ENCODE measurements at places on chromosomes 12 and 14.

DNA sequence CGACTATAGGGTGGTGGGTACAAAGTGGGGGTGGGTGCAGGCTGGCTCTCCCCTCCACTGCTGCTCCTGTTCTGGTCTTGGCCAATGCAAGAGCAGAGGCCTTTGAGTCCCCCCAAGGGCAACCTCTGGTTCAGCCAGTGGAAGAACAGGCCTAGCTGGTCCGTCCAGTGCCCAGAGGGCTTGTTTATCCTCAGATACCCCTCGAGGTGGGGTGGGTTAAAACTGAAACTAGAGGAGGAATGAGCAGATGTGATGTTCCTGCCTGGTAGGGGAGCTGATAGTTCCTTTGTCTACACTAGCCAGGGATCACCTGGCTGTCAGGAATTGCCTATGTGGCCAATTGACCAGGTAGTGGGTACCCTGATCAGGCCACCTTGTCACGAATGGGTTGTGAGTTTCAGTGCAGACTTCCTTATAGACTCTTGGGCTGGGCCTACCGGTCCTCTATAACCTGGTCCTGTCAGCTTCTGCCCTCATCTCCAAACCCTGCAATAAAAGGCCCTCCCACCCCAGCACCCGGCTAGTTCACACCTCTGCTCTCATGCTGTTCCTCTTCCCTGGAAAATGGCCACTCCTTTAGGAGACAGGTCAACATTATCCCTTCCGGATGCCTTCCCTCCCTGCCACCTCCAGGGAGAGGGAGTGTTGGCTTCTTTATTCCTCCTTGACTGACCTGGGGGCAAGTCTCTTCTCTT, 10.7 kb upstream of the HSP90AA1 start:
- DNase-seq: no peak

- no peak for DNase-seq
Observed at GRCh38 chr12:96212456-96213375, 18.5 kb downstream of the ELK3 start.

- peak; percentile 41 for DNase-seq
Observed at GRCh38 chr12:68612202-68612601, 1.5 kb downstream of the RAP1B start.

GRCh38 chr14:59265808-59266207, 77.3 kb downstream of the DAAM1 start:
- no peak for DNase-seq

- DNase-seq: no peak
Observed at GRCh38 chr12:63874897-63875480, 30.5 kb downstream of the SRGAP1 start.

Data from hematopoietic multipotent progenitor cell treated with erythropoietin and hydrocortisone succinate and interleukin-3 and kit ligand, for 4 days (in vitro differentiated cells).